ENCODE measurements at places on chromosomes 5 and 9.

DNA sequence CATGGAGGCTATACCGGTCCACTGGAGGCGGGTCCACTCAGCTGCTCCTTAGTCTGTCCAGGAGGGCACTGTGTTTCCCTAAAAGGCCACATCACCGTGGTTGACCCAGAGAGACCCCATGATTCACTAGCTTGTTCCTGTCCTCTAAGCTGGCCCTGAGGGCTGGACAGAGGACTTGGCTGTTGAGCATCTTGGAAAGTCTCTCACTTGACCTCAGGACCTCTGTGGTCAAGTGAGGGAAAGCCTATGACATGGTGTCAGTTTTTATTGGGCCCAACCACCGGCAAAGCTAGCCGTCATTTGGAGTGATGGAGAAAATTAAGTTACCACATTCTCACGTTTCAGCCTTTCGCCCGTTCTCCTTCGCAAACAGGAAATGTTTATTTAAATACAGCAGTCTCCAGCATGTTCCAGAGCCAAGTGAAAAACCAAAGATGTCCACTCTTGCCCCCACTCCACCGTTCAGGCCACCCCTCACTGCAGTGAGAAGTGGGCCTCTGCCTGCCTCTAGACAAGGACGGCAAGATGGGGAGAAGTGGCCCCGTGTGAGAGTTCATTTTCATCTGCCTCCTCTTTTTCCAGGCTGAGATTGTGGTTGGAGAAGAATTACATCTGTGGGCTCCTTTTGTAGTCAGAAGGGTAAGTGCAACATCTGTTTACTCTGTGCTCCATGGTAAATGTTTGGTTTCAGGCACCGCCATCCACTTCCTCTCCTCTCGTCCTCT, 4.4 kb downstream of the SLIT3 start:
- no peak for DNase-seq

- no peak for DNase-seq
Observed at GRCh38 chr5:178569485-178569884, 20.7 kb downstream of the COL23A1 start.

- DNase-seq, result no peak
Observed at GRCh38 chr5:175694371-175695160, 36.7 kb downstream of the HRH2 start.

- no peak for DNase-seq
Observed at GRCh38 chr5:127596501-127596900, 52.4 kb upstream of the CTXN3 start.

- no peak for DNase-seq
Observed at GRCh38 chr9:135275571-135276289, 188.3 kb downstream of the OLFM1 start.

DNA sequence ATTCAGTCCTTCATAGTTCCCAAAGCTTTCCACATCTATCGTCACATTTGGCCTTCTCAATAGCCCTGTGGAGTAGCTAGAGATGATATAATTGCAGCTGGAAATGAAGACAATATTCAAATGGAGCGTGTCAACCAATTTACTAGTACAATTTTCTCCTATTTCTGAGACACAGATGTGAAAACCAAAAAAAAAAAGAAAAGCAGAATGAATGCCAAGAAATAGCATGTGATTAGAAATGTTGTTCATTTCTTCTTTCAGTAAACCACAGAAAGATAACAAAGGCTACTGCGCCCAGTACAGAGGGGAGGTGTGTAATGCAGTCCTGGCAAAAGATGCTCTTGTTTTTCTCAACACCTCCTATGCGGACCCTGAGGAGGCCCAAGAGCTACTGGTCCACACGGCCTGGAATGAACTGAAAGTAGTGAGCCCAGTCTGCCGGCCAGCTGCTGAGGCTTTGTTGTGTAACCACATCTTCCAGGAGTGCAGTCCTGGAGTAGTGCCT, 99.0 kb downstream of the MUSK start:
- DNase-seq, result no peak

DNA sequence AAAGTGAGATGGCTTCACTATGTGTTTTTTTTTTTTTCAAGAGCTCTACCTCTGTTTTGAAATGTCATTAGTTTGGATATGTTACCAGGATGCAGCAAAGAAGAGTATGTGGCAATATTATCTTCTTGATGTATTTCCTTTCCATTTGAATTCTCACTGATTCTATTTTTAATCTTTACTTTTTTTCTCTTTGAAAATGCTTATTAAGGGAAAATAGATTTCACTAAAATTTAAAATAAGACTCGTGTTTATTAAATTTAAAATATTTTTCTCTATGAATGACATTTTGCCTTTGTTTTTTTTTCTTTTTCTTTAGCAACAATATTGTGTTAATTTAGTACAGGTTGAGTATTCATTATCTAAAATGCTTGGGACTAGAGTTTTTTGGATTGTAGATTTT, 29.2 kb downstream of the TENT2 start:
- DNase-seq, result no peak

- DNase-seq, result no peak
Observed at GRCh38 chr5:116436674-116437350, 137.8 kb downstream of the SEMA6A start.

DNA sequence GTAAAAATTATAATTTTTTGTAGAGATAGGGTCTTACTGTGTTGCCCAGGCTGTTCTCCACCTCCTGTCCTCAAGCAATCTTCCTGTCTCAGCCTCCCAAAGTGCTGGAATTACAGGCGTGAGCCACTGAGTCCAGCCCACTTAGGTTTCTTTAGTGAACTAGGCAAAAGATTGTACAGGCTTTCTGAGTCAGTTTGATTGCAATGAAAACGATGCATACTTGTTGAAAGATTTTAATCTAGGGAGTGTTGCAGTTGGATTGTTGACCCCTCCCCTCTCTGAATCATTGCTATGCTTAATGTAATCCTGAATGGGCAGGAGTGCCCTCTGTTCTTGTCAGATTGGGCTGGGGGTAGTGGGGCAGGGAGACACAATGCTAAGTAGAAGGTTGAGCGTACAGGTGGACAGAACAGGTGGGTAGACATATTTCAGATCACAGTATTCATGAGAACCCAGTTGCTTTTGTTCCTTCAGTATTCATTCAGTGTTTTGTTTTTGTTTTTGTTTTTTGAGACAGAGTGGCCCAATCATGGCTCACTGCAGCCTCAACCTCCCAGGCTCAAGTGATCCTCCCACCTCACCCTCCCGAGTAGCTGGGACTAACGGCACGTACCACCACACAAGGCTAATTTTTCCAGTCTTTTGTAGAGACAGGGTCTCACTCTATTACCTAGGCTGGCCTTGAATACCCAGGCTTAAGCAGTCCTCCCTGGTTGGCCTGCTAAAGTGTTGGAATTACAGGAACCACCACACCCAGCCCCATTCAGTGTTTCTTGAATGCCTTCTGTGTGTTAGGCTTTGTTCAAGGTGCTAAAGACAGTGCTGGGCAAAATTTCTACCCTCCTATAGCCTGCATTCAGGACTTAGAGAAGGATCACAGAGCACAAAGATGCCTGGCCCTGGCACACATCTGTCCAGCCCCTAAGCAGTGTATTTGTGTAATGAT, 70.1 kb downstream of the KIAA1958 start:
- DNase-seq, result no peak

DNA sequence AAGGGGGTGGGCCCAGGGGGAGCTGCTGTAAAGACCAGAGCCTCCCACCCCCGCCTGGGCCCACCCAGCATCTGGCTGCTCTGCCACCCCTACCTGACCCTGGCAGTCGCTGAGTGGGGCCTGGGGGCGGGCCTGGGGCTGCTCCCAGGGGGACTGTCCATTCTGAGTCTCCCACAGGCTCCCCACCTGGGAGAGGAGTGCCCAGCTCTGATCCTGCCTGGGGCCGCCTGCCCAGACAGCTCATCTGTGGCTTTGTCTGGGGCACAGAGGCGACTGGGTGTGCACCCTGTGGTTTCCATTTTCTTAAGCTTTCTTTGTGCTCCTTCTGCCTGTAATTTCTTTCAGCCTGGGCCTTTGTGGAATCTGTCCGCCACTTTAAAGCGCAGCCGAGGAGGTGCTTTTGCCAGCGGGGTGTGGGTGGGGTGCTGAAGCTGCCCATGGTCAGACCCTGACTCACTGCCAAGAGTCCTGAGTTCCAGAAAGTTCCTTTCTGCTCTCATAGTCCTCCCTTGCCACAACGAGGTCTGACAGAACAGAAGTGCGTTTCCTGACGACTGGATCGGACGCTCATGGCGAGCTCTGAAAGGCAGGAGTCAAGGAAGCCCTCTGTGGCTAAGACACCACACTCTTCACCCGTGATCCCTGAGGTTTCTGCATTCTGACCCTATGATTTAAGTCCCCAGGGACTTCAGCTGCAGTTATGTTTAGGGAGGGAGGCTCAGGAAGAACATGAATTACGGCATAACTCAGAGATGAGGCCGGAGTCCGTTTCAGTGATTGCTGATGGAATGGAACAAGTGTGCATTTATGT, 225.0 kb downstream of the FANCC start:
- DNase-seq, result no peak

DNA sequence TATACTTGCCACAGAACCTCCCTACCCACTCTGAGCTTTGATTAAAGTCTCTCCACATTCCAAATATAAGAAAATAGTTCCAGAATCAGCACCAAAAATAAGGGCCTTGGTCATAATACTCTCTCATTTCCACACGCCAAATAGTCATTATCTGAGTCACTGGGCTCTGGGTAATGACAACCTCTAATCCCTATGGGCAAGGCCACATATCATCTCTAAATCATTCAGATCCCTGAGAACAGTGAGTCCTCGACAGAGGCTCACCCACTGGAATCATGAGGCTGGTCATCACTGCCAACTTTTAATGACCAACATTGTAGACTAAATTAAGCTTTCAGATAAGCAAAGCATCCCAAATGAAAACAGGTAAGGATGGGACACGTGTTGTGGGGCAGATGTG, 28.1 kb downstream of the FAM114A2 start:
- no peak for DNase-seq

DNA sequence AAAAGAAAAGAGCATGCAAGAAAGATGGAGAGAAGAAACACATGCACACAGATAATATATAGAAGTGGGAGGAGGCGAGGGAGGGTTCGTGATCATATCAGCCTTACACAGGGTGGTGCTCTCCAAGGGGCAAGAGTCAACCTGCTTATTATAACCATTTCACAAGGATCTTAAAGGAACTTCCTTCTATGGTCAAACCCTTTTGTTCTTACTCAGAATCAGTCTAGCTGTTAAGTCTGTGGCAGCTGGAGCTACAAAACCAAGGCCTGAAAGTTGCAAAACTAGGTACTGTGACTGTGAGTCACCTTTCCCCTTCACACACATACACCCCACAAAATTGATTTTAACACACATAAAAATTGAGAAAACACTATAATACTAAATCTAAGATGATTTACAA, 18.5 kb upstream of the ERMP1 start:
- peak; percentile 52 for DNase-seq

DNA sequence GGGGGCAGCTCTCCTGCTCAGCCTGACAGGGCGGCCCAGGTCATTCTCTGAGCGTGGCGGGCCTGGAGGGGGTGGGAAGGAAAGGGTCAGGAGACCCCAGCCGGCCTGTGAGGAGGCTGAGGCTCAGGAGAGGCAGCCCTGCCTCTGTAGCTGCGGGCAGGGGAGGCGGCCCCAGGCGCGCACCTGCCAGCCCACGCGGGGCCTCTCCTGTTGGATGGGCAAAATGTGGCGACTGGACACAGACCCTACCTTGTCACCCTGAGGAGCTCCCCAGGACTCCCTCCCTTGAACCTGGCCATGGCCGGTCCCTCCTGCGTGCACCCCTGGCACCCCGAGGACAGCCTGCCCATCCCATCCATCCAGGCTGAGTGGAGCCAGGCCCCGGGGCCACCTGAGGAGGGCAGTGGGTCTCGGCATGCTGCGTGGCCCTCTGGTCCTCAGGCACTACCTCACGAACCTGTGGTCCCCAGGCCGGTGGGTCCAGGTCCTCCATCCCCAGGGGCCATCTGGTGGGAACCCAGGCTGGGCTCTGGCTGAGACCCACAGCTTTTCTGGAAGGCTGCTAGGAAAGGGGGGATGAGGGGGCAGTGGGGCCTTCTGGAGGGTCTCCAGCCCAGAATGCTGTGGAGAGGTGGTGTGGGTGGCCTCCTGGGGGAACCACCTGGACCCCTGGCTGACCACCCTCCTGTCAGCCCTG, 15.1 kb upstream of the NRARP start:
- DNase-seq, result no peak

DNA sequence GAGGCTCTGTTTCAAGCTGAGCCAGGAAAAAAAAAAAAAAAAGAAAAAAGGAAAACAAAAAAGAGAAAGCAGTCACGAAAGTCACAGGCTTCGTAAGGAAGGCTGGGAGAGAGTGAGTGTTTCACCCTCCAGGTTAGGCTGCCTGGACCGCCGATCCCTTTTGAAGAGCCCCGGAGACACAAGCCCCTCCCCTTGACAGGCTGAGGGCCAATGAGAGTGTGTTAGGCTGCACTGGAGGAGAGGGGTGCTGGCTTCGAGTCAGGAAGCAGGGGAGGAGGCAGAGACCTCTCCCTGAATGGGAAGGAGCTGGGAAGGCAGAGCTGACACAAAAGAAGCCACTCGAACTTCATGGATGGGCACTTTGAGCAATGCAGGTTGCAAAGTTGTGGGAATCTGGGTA, at the start of gene NMUR2:
Gene NMUR2, minus strand, starts transcription at position 135 of the 400 bp plus-strand sequence. CDS start 166 bp downstream, outside the sequence.
- no peak for DNase-seq

DNA sequence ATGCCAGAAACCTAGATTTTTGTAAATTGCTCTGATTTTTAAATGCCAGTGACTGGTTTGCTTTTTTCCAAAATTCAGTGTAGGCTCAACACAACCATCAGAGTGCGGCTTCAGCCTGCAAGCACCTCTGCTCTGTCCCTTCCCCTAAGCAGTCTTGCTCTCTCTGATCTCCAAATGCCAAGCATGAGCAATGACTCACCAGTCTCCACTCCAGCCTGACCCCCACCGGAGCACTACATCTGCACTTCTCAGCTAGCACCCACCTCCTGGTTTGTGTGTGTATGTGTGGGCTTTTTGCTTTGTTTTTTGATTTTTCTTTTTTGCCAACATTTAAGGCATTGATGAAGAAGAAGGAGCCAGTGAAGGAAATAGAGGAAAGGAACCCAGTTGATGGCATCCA, 61.4 kb upstream of the ADRA1B start:
- no peak for DNase-seq

DNA sequence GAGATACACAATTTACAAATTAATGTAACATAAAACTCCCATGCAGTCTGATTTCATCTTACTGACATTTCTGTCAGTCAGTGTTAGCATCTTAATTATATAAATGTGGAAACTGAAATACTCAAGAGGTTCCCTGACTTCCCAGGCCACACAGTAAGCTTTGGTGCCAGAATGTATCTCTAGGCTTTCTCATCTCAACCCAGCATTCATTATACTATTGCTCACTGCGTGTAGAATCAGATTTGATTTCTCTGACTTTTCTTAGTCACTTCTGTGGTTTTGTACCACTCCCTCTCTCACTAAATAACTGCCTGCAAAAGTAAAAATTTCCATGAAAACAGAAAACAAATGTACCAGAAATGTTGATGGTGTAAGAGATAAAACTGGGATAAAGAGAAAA, 31.7 kb upstream of the CDKN2B start:
- no peak for DNase-seq

Measured in stimulated activated CD8-positive, alpha-beta memory T cell treated with anti-CD3 and anti-CD28 coated beads, Interleukin-4, amount 100 ng/mL, for 48 hours (primary cell).